ENCODE measurements at places on chromosomes 3 and 15.

- no peak for DNase-seq
Observed at GRCh38 chr3:138351151-138351550, 2.8 kb downstream of the MRAS start.

DNA sequence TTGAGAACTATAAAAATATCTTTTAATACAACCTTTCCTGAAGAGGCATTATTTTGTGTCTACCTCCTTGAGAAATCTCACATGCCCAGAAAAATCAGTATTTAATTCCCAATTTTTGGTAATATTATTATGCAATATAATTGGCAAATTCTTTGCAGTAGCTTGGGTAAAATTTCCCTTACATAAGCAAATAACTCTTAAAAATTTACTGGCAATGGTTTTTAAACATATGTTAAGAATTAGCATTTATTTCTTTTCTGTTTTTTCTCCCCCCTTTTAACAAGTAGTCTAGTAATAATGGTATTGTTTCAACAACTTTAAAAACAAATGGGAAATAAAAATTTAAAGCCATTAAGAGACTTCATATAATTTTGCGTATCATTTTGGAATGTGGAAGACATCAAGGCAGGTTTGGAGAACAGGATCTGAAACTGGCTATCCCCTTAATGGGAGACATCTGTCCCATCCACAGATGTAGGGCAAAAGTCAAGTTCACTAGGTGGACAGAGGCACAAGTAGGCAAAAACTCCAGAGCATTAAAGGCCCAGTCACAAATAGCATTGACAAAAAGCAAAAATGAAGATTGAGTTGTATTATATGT lies 89.6 kb upstream of the AADACL2 start:
- DNase-seq = no peak

DNA sequence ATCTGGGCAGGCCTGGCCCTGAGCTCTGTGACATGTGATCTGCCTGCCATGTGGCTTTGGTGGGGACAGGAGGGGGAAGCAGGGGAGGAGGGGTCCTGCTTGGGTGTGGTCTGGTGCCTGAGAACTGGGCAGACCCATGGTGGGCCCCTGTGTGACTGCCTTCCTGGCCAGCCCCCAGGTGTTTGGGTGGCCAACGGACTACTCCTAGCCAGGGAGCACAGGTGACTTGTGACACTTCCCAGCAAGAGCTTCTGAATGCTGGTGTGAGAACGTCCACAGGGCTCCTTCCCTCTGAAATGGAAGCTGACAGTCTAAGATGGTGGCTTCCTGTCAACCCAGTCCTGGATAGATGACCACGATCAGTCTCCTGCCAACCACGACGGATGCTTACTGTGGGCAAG lies 136.1 kb upstream of the MEF2A start:
- DNase-seq = no peak

- no peak for DNase-seq
Observed at GRCh38 chr3:59663076-59663850, 613.4 kb upstream of the CFAP20DC start.

GRCh38 chr3:169435193-169435592 lies 228.3 kb downstream of the MECOM start:
- no peak for DNase-seq

- DNase-seq = no peak
Observed at GRCh38 chr3:100047455-100048141, 66.7 kb downstream of the FILIP1L start.

GRCh38 chr15:28993051-28993719 lies 107.4 kb downstream of the APBA2 start:
- no peak for DNase-seq

DNA sequence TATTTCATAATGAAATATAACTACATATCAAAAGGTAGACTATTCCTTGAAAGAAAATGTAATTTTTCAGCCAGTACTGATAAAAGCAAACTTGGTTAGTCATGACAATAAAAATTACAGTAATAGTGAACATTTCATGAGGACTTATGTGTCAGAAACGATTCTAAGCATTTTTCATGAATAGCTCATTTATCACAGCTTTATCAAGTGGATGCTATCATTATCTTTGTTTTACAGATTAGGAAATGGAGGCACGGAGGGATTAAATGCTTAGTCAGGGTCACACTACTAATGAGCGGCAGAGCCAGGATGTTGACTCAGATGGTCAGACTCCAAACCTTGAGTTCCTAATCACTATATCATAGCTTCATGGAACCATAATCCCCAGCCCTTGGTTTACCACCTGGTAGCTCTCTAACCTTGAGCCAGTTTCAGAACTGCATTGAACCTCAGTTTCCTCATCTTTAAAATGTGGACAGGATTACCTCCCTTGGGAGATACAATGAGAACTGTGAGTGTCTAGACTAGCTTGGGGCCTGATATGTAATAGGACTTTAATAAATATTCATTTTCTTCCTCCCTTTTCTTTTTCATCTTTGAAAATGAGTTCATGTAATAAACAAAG lies 85.4 kb downstream of the TNIK start:
- no peak for DNase-seq

DNA sequence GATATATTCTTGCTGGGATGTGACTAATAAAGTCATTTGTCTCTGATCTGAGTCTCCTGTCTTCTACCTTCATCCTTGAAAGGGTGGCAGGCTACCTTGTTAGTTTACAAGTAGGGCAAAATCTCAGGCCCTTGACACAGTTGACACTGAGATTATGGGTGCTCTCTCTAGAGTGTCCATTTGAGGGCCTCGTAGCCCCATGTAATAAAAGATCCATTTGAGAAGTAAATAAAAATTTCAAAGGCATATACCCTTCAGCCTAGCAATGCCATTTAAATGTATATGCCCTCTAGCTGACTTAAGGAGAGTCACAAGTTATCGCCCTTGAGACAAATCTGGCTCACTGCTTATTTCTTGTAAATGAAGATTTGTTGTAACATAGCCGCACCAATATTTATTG lies 98.6 kb downstream of the TCF12 start:
- no peak for DNase-seq

- no peak for DNase-seq
Observed at GRCh38 chr3:150960708-150961684, 11.5 kb downstream of the CLRN1 start.

DNA sequence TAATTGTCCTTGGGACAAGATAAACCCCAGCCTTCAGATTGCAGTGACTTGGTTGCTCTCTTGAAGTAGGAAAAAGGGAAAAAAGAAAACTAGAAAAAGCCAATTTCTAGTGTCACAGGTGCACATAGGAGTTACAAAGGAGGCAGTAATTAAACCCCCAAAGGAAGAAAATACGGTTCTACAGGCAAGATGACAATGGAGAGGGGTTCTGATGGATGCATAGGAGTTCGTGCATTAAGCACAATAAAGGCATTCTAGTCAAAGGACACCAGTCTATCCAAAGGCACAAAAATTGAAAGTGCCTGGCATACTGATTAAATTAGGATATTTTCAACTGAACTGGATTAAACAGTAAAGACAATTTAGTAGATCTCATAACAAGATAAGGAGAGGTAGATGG lies 31.6 kb upstream of the MTMR14 start:
- DNase-seq = no peak

DNA sequence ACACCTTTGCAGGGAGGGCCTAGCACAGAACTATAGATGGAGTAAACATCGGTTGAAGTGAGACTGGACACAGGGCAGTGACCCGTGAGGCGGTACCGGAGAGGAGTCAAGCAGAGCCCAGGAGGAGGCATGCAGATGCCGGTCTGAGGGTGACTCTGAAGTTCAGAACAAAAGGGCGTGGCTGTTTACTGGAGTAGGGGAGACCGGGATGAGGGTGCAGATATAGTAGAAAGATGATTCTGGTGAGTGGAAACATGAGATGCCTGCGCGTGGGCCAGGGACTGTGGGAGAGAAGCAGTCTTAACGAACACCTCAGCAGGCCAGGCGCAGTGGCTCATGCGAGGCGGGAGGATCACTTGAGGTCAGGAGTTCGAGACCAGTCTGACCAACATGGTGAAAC lies 113.1 kb downstream of the NSMCE3 start:
- no peak for DNase-seq

GRCh38 chr15:69410248-69410874 lies 3.8 kb upstream of the KIF23 start:
- DNase-seq = no peak

- peak; percentile 61 for DNase-seq
Observed at GRCh38 chr3:71657831-71658530, 67.2 kb downstream of the EIF4E3 start.

DNA sequence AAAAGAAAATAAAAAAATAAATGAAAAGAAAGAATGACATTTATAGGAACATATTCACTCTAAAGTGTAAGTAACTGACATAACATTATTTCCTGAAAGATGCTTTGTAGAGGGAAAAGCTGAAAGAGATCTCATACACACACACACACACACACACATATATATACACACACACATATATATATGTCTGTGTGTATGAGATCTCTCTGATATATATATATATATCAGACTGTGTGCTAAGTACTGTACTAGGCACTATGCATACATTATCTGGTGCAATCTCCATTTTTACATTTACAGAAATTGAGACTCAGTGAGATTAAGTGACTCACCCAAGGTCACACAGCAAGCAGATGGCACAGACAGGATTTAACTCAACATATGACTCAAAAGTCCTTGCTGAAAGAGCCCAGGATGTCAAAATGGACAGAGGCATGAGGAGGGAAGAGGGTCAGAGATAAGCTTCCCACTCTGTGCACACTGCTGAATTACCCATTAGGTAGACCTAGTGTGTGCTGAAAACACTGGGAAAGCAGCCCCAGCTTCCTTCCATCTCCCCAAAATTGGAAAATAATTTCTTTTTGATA lies 15.0 kb downstream of the BHLHE40 start:
- DNase-seq = no peak

GRCh38 chr3:44995142-44995770 lies 19.2 kb downstream of the EXOSC7 start:
- peak; percentile 64 for DNase-seq

DNA sequence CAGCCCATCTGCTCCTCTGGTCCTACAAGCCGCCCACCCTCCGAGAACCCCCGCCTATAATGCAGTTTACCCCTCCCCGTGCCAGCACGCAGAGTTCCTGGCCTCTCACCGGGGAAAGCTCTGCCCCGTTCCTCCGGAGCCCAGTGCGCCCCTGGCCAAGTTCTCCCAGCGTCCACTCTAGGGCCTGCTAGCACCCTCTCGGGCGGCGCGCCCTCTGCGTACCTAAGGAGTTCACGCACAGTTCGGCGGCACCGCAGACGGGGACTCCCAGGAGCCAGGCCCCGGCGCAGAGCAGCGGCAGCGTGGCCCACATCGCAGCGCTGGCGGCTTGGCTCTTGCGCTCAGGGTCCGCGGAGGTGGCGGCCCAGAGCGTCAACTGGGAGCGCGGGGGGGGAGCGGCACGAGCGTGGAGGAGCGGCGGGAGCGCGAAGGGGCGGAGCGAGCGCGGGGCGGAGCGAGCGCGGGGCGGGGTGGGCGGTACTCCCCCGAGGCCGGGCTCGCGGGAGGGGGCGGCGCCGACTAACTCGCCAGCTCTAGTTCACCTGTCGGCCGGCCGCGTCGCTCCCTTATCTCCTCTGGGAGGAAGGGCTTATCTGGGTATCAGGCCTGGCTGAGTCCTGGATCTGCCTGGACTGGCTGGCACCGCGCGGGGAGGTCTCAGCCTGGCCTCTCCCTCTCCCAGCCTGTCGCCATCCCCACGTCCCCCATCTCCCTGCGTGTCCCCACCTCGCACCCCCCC lies at the start of gene CTSH:
TSS of gene CTSH (minus strand) at position 378 of the 739 bp plus-strand sequence. CDS start at position 313, 65 bp downstream.
- peak; percentile 92 for DNase-seq

DNA sequence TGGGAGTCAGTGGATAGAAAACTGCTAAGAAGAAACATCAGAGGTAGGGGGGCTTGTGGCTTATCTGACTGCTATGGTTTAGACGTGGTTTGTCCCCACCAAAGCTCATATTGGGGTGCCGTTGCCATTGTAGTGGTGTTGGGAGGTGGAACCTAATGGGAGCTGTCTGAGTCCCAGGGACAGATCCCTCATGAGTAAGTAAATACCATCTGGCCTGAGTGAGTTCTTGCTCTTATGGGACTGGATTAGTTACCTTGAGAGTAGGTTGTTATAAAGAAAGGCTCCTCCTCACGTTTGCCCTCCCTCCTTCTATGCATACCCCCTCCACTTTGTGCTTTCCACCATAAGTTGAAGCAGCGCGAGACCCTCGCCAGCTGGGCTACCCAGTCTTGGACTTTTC lies 53.4 kb upstream of the VILL start:
- no peak for DNase-seq

- no peak for DNase-seq
Observed at GRCh38 chr15:60589253-60589652, 110.3 kb upstream of the ICE2 start.

- no peak for DNase-seq
Observed at GRCh38 chr3:110624576-110624975, 447.0 kb upstream of the NECTIN3 start.

DNA sequence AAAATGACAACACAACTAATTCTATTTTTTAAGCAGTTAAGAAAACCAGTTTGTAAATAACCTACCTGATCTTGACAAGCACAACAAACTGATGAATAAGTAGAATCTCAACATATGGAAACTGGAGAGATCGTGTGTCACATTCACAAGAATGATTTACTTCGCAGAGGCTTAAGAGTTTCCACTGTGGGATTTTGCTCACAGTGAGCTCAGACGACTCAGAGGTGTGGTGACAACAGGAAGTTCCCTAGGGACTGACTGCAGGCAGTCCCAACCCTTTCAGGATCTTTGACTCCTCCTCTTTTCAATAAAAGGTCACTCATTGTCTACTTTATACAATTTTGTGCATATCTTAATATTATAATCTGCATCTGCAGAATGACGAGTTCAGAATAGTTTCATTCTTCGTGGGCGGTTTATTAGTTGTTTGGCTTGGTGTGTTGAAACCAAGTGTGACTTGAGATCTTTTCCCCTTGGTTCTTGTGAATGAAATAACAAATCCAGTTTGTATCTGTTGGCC lies at the start of gene LIPH:
TSS of gene LIPH (minus strand) at position 231 of the 520 bp plus-strand sequence. CDS start at position 114, 117 bp downstream.
- DNase-seq = no peak

- DNase-seq = no peak
Observed at GRCh38 chr3:144521131-144521530, 549.5 kb downstream of the DIPK2A start.

DNA sequence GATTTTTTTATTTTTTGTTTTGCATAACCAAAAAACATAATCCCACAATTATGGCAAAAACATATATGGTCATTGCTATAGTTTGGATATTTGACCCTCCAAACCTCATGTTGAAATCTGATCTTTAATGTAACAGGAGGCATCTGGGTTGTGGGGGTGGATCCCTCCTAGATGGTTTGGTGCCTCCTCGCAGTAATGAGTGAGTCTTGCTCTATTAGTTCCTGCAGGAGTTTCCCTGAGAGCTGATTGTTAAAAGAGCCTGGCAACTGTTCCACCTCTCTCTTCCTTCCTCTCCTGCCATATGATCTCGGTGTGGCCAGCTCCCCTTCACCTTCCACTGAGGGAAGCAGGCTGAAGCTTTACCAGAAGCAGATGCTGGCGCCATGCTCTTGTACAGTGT lies 33.2 kb upstream of the TRIM59 start:
- DNase-seq = no peak

- DNase-seq = no peak
Observed at GRCh38 chr3:162996368-162996767, 1499.8 kb downstream of the OTOL1 start.
